T-helper 9 cell (primary cell): ENCODE measurements at places on chromosomes 3 and 15.

GRCh38 chr15:70442616-70443321, 320.6 kb downstream of the UACA start:
- no peak for DNase-seq

- DNase-seq = no peak
Observed at GRCh38 chr3:64454768-64455167, 229.5 kb upstream of the PRICKLE2 start.

DNA sequence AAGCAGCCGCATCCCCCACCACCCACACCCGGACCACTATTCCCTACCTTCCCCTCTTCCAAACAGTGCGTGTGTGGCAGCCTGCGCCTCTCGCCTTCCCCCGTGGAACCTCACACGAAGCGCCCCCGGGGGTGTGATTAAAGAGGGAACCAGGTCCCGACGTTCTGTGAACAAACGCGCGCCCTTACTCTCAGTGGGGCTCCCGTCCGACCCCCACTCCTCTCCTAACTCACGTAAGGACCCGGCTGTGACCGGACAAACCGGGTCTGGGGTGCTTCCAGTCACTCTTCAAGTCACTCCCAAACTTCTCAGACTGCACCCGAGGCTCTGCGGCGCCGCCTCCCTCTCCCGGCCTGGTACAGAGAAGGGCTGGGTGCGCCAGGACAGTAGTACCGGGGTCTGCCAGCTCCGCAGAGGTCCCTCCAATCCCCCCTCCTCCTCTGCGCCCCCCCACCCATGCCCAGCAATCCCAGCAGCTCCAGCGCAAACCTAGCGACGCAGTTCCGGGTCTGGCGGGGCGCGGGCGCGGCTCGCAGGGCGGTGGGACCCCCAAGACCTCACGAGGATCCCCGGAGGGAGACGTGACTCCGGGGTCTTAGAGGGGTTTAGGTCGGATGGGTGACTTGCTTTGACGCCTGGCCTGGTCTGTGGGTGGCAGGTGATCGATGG, 574 bp downstream of the DUOXA1 start:
- no peak for DNase-seq

DNA sequence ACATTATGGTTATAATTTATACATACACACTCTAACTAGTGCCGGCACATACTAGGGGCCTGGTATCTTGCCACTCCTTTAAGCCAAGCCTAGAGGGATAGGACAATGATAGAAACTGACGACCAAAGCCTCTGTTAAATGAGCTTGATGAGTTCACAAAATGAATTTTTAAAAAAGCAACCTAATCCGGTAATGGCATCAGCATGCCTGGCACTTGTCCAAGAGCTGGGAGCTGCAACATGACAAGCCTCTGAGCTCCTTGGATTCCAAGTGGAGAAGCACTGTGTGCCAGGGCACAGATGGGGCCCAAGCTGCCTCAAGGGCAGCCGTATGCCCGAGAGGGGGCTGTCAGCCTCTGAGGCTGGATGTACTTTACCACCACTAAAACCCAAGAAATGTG, 9.7 kb downstream of the ETV5 start:
- DNase-seq = no peak

GRCh38 chr3:189720736-189721417, 89.7 kb downstream of the TP63 start:
- no peak for DNase-seq

DNA sequence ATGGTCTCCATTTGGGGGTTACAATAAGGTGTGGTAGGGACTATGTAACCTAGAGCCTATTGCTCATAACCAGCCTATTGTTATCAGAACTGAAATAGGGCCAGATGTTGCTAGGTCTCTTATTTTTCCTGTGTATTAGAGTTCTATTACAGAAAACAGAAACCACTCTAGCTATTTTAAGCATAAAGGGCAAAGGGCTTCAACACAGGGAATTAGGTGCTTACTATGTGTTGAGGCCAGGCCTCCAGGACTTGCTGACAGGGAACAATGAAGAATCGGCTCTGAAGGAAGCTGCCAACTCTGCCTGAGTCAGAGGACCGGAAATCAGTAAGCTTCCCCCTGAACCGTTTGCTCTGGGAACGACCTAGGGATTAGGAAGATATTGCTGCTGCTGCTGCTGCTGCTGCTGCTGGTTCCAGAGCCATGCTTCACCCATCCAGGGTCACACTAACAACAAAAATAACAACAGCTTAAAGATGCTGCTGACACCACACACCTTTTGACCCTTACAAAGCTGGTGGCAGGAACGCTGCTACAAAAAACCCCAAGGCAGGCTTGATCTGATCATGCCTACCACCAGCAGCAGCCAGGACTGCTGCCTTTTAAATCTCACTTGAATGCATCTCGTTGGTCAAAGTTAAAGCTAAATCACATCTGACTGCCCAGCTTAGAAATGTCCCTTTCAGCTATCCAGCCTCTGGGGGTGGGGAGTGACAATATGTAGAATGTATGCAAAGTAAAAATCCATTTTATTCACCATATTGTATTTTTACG, 276.9 kb upstream of the IL12A start:
- no peak for DNase-seq

GRCh38 chr3:139308560-139308959, 35.3 kb upstream of the MRPS22 start:
- no peak for DNase-seq

DNA sequence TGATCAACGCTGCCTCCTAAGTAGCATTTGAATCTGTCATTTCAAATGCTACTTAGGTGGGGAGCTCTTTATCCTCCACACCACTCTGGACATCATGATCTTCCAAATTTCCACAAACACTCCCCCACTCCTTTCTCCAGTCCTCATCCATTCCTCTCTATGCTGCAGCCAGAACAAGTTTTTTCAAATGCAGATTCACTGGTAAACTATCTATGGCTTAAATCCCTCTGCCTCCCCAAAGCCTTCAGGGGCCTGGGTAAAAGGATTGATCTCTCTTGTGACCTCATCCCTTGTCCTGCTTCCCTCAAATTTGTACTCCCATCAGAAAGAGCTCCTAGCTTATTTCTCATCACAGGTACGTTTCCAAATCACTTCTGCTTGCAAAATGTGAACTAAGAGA, 1.3 kb upstream of the AEN start:
- DNase-seq = no peak

DNA sequence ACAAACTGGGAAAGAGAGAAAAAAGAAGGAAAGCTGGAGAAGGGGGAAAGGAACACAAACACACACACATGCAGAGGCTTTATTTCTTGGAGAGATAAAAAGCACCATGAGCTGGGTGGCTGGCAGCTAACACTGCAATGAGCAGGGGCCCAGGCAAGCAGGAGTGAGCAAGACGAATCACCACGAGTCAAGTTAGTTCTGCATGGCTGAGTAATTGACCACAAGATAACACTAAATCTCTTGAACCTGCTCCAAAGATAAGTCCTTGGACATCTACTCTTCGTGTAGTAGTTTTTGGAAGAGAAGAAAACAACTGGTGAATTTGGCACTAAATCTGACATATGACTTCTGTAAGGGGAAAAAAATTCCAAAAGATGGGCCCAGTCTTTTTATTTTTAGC, 100.9 kb downstream of the MYO5A start:
- DNase-seq = no peak

- no peak for DNase-seq
Observed at GRCh38 chr3:111885578-111885977, 26.5 kb downstream of the PHLDB2 start.

DNA sequence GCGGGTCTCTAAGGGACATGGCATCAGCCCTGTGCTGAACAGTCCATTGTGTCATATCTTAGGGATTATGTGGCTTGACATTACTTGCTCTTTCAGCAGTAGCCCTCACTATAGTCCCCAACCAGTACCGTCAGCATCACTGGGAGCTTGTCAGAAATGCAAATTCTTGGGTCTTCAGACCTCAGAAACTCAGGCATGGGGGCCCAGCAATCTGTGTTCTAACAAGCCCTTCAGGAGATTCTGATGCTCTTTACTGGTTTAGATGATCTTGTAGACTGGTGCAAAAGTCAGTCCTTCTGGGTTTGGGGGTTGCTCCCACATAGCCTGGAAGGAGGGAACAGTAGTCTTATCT, 39.0 kb upstream of the TRAK1 start:
- no peak for DNase-seq

GRCh38 chr15:96285305-96285704, 45.2 kb upstream of the NR2F2 start:
- DNase-seq = no peak

DNA sequence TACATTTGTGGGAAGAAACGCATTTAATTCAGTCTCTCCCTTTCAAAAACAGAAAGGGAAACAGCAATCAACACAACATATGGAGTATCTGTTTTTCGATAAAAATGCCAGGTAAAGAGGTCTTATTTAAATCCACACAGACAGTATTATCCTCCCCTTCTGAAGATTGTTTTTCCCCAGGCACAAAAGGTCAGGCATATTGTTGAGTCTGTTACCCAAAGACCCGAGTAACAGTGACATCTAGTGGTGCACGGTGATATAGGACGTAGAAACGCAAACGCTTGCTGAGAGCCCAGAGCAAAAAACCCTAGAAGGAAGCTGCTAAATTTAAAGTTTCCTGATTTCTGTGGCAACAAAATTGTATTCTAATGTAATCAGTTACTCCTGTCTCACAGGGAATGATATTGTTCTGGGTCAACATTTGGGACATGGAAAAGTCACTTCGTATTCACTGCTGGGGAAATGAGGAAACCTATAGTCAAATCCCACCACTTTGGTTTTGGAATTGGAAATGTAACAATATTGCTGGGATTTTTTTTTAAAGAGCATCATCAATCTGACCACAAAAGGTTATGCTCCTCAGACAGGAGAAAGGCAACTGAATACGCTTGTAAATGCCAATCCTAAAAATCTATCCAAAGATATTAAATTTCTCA, 312.7 kb upstream of the CCDC54 start:
- DNase-seq = peak; percentile 19

GRCh38 chr3:71973274-71974030, 188.5 kb upstream of the PROK2 start:
- no peak for DNase-seq

DNA sequence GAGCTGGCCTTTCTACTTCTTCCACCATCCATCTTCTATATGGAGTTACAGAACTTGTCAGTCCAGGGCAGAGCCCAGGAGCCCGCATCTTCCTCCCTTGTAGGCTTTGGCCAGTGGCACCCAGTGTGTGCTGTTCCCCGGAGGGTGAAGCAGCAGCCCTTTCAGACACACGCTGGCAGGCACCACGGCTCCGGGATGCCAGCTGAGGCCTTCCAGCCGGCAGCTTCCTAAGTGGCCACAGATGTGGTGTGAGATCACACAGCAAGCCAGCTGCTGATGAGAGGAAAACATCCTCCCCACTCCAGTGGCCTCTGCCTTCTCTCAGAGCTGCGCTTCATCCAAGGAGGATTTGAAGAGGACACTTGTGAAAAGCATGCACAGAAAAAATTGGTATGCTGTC, 24.1 kb downstream of the CRABP1 start:
- no peak for DNase-seq

GRCh38 chr15:38130740-38131498, 121.7 kb upstream of the SPRED1 start:
- no peak for DNase-seq

GRCh38 chr3:180175572-180175971, 138.8 kb upstream of the PEX5L start:
- DNase-seq = no peak

DNA sequence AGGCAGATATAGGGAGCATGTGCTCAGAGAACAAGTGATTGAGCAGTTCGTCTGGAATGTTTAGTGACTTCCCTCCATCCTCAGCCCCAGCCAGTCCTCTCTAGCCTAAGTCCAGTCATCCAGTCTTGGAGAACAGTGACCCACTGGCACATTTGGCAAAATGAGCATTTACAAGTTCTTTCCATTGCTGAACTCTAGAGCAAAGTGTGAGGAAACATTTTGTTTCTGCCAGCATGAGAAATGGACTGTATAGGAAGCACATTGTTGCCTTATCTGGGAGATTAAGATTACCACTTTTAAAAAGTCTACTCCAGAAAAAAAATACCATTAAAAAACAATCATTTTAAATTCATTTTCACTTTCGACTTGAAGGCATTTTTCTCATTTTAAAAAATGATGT, 353.6 kb downstream of the SHQ1 start:
- DNase-seq = no peak

DNA sequence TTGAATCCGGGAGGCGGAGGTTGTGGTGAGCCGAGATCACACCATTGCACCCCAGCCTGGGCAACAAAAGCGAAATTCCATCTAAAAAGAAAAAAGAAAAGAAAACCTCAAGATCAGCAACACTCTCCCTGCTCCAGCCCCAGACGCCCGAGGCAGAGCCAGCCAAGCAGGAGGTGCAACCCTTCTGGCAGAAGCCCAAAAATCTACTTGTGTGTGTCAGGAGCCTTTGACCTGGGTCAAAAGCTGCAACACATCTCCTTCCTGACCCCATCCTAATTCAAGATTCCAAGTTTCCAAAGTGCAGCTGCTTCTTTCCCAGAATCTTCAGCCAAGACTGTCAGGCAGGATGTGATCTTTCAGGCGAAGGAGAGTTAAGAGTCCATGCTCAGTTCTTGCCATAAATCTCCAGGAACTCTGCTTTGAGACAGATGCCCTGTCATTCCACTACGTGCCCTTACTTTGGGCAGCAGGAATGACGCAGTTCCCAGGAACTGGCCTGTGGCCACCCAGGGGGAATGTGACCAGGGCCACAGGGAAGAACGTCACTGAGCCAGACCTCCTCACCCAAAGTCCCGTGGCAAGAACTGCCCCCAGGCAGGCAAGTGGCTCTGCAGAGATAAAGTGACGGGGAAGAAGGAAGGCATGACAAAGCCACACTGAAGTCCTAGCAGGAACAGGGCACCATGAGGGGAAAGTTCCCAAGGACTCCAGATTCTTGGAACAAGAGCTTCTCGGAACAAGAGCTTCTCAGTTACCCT, 39.4 kb downstream of the SH3BP5 start:
- no peak for DNase-seq

DNA sequence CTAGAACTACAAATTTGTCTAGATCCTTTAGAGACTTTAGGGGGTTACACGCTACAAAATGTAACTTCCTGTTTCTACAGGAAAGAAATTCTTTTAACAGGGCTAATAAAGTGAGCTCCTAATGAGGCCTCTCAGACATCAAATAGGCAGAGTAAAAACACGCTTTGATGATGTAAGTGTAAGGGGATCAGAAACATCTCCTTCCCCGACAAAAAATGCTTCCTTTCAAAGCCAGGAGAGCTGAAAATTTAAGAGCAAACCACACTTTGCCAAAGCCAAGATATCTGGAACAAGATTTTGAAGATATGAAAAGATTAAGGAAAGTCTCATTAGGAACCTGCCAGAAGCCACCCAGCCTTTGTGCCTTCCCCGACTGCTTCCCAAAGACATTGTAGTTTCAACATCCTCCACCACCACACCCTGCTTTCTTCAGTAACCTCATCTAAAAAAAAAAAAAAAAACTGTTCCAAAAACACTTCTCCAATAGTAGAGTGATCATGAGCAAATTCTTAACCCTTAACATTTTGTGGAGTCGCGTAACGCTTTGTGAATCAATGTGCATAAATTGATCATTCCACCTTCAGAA, 505.0 kb upstream of the THBS1 start:
- DNase-seq = no peak

- no peak for DNase-seq
Observed at GRCh38 chr3:127915937-127916493, 983 bp downstream of the KBTBD12 start.

DNA sequence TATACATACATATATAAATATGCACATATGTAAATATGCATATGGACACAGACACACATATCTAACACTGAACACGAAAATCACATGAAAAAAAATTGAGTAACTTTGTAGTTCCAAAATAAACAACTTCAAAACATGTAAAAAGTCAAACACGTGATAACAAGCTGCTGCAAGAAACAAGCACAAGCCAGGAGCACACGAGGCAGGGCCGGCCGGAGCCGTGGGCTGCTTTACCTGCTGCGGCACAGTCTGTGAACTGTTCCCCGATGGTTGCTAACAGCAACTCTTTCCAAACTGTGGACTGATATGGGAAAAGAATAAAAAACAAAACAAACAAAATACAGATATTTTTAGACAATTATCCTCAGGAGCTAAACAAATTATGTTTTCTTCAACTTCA, 31.6 kb downstream of the EIF4E3 start:
- no peak for DNase-seq
